Endothelial cell of coronary artery (primary cell): ENCODE measurements at places on chromosomes 6 and 20. TPM values are rescaled to one million over a fixed set of nuclear protein-coding genes. Genes with fewer than 3 reads are reported as not detected.

Gene SS18L1
- total RNA-seq, result 9.8 and 13.5 TPM in 2 replicates

Gene SIRPG
- not detected in 2 replicates for total RNA-seq

Gene PDE7B
- 15.5 and 32.7 TPM in 2 replicates for total RNA-seq

Gene PRL
- not detected in 2 replicates for total RNA-seq

Gene WFDC2
- total RNA-seq, result not detected in 2 replicates

Gene GABRR1
- total RNA-seq, result not detected in 2 replicates

Gene PGC
- not detected in 2 replicates for total RNA-seq

Gene FOXC1
- total RNA-seq, result 6.2 and 6.5 TPM in 2 replicates

Gene SRXN1
- total RNA-seq, result 46.2 and 52.0 TPM in 2 replicates

Gene CGAS
- 4.6 and 5.7 TPM in 2 replicates for total RNA-seq

Gene SPDEF
- not detected in 2 replicates for total RNA-seq

Gene ZBTB9
- total RNA-seq, result 5.5 and 5.9 TPM in 2 replicates

Gene CCN6
- total RNA-seq, result not detected in 2 replicates

Gene CHRNA4
- total RNA-seq, result not detected in 2 replicates

Gene MAFB
- 0.28 and 0.63 TPM in 2 replicates for total RNA-seq

Gene ZNF341
- total RNA-seq, result 1.1 and 1.4 TPM in 2 replicates

Gene CDSN
- under 0.01 TPM in 1 of 2 replicates, not detected in the other for total RNA-seq

Gene B3GAT2
- total RNA-seq, result under 0.01 TPM in 1 of 2 replicates, not detected in the other

Gene MTG2
- total RNA-seq, result 14.4 and 16.8 TPM in 2 replicates

Gene TBCC
- total RNA-seq, result 28.8 and 29.6 TPM in 2 replicates

Gene MYB
- total RNA-seq, result 0.09 and 0.19 TPM in 2 replicates

Gene NKAIN4
- total RNA-seq, result not detected in 2 replicates

Gene CALHM4
- 0.18 and 0.19 TPM in 2 replicates for total RNA-seq

Gene NCR2
- total RNA-seq, result not detected in 2 replicates

Gene IL17F
- total RNA-seq, result not detected in 2 replicates

Gene PHACTR1
- total RNA-seq, result 4.1 and 4.6 TPM in 2 replicates

Gene LRRN4
- total RNA-seq, result not detected in 2 replicates

Gene PHACTR3
- total RNA-seq, result not detected in 2 replicates

Gene ZFAND3
- 15.3 and 27.5 TPM in 2 replicates for total RNA-seq

Gene EYS
- under 0.01 TPM in 1 of 2 replicates, not detected in the other for total RNA-seq

Gene CAP2
- total RNA-seq, result 1.3 and 5.0 TPM in 2 replicates

Gene NKAIN2
- total RNA-seq, result under 0.01 TPM in 1 of 2 replicates, not detected in the other

Gene PMEPA1
- total RNA-seq, result 9.3 and 13.3 TPM in 2 replicates

Gene PDYN
- total RNA-seq, result not detected in 2 replicates

Gene STAU1
- total RNA-seq, result 45.3 and 49.6 TPM in 2 replicates

Gene CASS4
- total RNA-seq, result not detected in 2 replicates

Gene BFSP1
- total RNA-seq, result 2.8 and 3.2 TPM in 2 replicates

Gene BTN2A1
- 9.4 and 11.6 TPM in 2 replicates for total RNA-seq

Gene VNN1
- under 0.01 TPM in 1 of 2 replicates, not detected in the other for total RNA-seq

Gene TXLNB
- total RNA-seq, result 0.18 and 0.19 TPM in 2 replicates

Gene EYA4
- total RNA-seq, result under 0.01 and 0.36 TPM in 2 replicates

Gene CD40
- total RNA-seq, result 8.0 and 9.5 TPM in 2 replicates

Gene ACSS1
- total RNA-seq, result 6.1 and 8.7 TPM in 2 replicates

Gene LY6G6F
- total RNA-seq, result not detected in 2 replicates

Gene MARCKS
- 121 and 170 TPM in 2 replicates for total RNA-seq

Gene DYNLT1
- 71.3 and 83.8 TPM in 2 replicates for total RNA-seq
